GOT3 (cell line): ENCODE measurements at places on chromosomes 16 and 17.

- DNase-seq, result no peak
Observed at GRCh38 chr17:56919717-56920116, 5.9 kb upstream of the TRIM25 start.

DNA sequence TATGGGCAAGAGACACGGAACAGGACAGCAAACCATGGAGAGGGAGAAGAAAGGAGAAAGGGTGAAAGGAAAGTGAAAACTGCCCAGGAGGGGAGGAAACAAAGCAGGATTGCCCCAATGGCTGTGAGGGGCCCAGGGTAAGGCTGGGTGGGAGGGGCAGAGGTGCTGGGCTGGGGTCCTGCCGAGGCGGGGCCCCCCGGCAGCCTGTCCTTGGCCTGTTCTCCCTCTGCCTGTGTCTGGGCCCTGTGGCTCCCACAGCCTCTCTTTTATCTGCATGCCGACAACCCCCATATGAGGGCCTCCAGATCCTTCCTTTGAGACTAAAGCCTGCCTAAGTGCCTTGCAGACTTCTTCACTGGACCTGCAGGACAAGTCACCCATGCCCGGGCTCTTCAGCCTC, 15.5 kb downstream of the ZNHIT3 start:
- DNase-seq, result no peak

GRCh38 chr17:49577963-49578362, 2.3 kb downstream of the NXPH3 start:
- DNase-seq, result no peak

GRCh38 chr17:54882371-54882770, 18.3 kb upstream of the TOM1L1 start:
- no peak for DNase-seq

DNA sequence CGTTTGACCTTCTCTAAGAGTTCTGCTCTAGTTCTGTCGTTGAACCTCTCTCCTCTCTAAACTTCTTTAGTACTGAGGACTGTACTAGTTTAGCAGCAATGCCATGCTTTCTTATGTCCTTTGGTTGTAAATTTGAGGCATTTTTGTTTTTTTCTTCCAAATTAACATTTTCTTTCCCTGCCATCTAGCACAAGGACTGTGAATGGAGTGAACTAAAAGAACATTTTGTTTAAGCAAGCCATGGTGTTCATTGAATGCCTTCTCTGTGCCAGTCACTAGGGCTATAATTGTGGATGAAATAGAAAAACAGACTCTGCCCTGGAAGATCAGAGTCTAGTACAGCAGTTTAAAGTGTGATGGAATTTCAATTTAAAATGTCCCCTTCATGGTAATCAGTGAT, 137.9 kb downstream of the FTO start:
- no peak for DNase-seq

GRCh38 chr16:67184995-67185650, 1.4 kb upstream of the MATCAP1 start:
- peak; percentile 80 for DNase-seq

- DNase-seq, result no peak
Observed at GRCh38 chr17:44065668-44066203, 735 bp downstream of the LSM12 start.

GRCh38 chr16:64250866-64251265, 871.0 kb downstream of the CDH11 start:
- no peak for DNase-seq

DNA sequence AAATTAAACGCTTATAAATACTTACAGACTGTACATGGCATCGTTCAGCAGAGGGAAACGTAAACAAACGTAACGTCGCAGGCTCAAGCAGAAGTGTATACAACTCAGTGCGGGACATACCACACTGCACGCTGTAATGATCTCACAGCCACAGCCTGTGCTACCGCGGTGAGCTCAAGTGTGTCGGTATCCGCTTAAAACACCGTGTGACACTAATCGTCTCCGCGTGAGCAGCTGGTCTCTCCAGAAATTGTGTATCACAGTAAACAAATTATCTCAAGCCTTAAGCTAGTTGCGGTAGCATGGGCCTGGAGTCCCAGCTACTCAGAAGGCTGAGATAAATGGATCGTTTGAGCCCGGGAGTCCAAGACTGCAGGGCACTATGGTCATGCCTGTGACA, 115.3 kb downstream of the ANKRD11 start:
- no peak for DNase-seq

DNA sequence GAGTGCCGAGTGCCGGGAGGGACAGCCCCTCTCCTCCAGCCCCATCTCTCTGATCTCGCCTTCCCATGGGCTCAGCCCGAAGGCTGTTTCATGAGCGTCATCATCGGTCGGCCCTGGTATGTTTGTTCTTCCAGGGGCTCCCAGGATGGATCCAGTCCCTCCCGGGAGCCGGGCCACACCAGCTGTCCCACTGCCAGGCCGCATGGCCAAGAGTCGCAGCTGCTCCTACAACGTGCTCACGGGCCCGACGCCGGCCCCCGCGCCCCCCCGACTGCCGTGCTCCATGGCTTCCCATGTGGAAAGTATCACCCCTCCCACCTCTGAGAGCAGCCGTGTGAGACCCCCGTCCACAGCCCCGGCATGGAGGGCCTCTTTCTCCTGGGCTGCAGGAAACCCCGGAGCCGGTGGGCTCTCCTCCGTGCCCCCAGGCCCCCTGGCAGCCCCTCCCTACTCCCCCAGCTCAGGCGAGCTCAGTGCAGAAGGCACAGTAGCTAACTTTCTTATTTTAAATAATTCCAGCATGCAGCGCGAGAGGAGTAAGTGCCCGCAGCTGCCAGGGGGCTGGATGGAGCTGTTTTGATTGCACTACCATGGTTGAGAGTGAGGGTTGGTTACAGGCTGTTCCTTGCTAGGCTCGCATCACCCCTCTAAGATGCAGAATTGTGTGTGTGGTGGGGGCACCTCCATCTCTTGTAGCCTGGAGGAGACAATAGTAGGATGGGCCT, 26.6 kb upstream of the GSE1 start:
- DNase-seq, result no peak

DNA sequence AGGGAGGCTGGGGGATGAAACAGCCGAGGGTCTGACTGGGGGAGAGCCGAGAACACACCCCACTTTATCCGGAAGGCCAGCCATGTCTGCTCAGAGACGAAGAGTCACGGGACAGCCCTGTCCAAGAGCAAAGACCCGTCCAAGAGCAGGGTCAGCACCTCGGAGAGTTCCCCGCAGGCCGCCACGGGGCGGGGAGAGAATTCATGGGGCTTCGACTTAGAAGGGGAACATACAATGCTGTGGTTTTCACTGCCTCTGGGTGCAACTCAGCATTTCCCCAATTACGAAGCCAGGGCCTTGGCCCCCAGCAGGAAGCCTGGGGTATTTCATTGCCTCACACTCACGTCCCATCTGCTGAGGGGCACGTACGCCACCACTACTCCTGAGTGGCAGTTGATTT, 59.3 kb downstream of the JPH3 start:
- no peak for DNase-seq

- DNase-seq, result no peak
Observed at GRCh38 chr16:78689028-78689427, 589.6 kb downstream of the WWOX start.

GRCh38 chr16:55663765-55664677, 8.2 kb downstream of the SLC6A2 start:
- no peak for DNase-seq

- no peak for DNase-seq
Observed at GRCh38 chr17:42276609-42277341, 584 bp upstream of the STAT5B start.

- no peak for DNase-seq
Observed at GRCh38 chr17:48209973-48210372, 102.4 kb downstream of the SNX11 start.

DNA sequence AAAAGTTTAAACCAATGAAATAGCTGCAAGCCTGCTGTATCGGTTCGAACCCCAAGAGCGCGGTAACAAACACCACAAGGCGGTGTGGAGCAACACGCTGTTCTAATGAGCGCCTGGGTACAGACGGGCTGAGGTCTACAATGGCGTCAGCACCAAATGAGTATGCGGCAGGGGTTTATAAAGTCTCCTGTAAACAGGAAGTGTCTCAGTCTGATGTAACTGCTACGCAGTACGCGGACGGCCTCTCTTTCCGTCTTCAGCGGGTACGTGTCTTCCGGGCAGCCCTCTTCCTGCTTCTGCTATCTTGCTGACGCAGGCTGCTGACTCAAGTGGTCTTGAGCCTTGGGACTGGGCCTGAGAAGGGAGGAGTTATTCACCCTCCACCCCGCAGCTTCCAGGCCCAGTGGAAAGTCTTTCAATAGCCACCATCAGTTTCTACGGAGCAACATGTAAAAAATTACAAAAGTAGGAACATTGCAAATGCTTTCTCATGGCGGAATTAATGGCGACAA, 40.5 kb upstream of the KCNJ2 start:
- no peak for DNase-seq

DNA sequence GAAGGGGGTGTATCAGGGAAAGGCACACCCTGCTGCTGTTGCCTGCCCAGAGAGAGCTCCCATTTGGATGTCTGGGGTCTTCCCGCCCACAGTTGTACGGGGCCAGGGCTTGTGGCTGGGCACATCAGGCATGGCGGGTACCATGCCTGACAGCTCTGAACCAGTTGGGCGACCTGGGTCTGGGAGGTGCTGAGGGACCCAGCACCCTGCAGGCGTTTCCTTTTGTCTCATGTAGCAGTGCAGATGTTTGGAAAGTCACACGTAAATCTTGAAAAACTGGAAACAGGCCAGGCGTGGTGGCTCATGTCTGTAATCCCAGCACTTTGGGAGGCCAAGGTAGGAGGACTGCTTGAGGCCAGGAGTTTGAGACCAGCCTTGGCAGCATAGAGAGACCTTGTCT, 8.4 kb upstream of the JPT2 start:
- DNase-seq, result no peak

- no peak for DNase-seq
Observed at GRCh38 chr17:30113213-30113612, 3.4 kb upstream of the NSRP1 start.

DNA sequence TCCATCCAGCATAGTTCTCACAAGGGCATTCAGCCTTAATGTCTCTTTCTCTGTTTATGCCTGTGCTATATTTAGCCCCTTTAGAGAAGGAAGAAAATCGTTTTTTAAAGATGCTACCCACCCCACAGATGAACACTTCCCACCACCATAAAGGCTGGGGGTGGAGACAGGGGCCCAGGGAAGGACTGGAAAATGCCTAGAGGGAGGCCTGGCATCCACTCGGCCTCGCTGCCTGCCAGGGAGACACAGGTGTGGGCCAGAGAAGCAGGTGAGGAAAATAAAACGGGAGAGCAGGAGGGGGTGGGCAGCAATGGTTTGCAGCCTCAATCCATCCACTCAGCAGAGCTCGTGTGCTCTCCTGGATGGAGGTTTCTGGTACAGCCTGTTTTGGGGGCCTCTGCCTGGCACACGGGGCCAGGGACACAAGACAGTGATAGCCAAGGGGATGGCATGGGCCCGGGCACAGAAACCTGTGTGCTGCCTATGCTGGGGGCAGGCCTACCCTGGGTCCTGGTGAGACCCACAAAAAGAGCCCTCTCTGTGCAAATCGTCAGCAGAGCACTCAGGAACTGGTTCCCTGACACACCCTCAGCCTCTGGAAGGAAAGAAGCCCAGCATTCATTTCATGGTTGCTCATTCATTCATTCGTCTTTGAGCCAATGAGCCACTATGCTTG, 121.4 kb downstream of the C16orf78 start:
- no peak for DNase-seq

GRCh38 chr16:84585467-84585866, 32.4 kb downstream of the COTL1 start:
- DNase-seq, result no peak

DNA sequence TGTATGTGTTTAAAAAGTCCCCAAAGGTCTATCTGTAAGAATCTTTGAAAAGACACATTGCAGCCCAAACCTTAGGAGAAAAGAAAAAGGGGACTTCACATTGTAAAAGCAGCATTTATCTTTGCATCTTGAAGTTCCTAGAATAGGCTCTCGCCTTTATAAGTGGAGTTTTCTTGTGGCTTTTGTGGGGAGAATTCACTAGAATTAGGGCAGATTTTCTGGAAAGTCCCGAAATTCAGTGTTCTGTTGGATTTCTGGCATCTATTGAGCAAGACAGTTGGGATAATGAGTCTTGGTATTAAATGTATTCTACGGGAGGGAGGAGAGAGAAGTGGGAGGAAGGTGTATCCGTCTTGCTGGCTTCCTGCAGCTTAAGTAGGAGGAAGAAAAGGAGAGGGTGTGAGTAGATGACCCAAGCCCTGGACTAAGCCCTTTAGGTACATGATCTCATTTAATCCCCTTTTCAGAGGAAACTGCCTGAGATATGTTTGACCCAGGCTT, 62.6 kb downstream of the PRKCA start:
- DNase-seq, result no peak
